ENCODE measurements at places on chromosomes 11 and 22.

- no peak for DNase-seq
Observed at GRCh38 chr11:117188620-117189081, 10.1 kb downstream of the SIDT2 start.

GRCh38 chr11:3667149-3668035, 3.8 kb downstream of the CHRNA10 start:
- DNase-seq = no peak

DNA sequence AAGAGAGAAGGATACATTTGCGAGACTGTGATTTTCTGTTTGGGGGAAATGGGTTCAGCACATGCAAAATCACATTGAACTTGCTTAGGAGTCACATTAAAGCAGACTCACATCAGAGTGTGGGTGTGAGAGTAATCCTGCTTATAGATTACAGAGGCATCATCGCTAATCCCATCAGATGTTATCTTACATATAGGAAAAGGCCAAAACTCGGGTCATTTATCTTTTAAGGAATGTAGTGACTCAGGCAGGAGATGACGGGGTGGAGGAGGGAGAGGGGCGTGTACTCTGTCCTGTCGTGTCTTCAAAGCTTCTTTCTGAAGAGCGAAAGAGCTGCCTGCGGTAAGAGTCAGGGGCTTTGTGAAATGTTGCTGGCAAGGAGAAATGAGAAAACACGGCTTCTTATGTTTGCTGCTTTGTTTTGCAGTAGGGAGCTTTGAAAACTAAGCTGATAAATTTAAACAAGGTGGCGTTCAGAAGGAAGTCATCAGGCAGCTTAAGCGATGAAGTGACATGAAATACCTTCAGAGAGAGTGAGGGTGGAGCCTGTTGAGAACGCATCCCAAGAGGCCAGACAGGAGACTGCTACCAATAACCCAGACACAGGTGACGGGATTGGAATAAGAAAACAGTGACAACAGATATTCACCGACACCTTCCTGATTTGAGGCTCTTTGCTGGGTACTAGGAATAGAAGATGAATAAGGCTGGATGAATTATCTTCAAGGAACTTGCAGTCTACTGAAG, 2.2 kb upstream of the C11orf16 start:
- DNase-seq = no peak

DNA sequence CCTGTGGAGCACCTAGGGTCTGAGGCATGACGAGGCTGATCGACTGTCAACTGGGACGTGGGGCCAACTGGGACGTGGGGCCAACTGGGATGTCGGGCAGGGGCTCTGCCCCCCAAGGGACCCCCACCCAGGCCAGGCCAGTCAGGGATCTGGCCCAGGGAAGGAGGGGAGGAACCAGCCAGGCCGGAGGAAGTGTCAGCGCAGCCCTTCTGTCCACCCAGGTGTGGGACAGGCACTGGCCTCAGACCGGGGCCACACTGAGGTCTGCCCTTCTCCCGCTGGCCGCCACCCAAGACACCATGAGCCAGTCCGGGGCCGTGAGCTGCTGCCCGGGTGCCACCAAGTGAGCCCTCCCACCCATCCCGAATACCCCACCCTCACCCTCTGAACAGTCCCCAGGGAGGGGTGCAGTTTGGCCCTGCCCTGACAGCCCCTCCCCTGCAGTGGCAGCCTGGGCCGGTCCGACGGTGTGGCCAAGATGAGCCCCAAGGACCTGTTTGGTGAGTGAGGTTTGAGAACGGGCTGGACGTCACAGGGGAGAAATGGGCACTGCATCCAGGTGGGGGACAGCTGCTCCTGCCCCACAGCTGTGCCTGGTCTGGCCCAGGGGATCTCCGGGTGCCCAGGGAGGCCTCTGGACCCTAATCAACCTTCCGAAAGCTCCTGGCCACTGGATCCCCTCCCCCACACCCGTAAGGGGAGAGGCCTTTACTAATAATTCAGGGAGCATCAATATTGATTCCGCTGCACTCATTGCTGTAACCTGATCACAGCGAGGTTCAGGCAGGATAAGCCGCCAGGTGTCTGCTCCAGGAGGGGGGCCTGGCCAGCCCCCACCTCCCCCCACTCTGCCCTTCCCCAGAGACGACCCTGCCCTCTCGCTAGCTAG, 3.3 kb downstream of the EPS8L2 start:
- no peak for DNase-seq

- no peak for DNase-seq
Observed at GRCh38 chr11:112785719-112786118, 175.5 kb upstream of the NCAM1 start.

- no peak for DNase-seq
Observed at GRCh38 chr11:19560156-19560555, 152.5 kb upstream of the NAV2 start.

GRCh38 chr11:34327804-34328631, 29.8 kb downstream of the ABTB2 start:
- DNase-seq = no peak

GRCh38 chr11:530960-531831, 4.2 kb downstream of the HRAS start:
- DNase-seq = no peak

- DNase-seq = no peak
Observed at GRCh38 chr11:47566149-47566698, 825 bp downstream of the PTPMT1 start.

GRCh38 chr11:128624269-128625175, 37.2 kb upstream of the ETS1 start:
- DNase-seq = peak; percentile 27

- peak; percentile 26 for DNase-seq
Observed at GRCh38 chr22:19576460-19577421, 52.5 kb upstream of the CLDN5 start.

DNA sequence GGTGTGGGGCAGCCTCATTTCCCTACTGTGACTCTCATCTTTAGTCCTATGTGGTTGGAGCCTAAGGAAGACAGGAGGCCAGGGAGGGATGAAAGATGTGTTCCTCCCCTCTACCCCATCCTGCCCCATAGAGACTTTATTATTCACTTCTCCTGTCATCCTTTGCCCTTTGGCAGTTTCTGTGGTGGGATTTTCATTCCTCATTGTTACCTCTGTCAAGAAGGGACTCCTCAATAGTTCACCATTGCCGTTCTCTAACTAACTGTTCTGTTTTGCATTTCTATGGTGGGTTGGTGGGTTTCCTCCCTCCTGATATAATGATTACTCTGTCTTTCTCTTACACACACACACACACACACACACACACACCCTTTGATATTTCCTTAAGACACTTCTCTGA, 202.3 kb downstream of the DSCAML1 start:
- no peak for DNase-seq

- no peak for DNase-seq
Observed at GRCh38 chr11:74057249-74058151, 48.6 kb upstream of the UCP3 start.

- no peak for DNase-seq
Observed at GRCh38 chr11:20483931-20484330, 96.4 kb downstream of the PRMT3 start.

DNA sequence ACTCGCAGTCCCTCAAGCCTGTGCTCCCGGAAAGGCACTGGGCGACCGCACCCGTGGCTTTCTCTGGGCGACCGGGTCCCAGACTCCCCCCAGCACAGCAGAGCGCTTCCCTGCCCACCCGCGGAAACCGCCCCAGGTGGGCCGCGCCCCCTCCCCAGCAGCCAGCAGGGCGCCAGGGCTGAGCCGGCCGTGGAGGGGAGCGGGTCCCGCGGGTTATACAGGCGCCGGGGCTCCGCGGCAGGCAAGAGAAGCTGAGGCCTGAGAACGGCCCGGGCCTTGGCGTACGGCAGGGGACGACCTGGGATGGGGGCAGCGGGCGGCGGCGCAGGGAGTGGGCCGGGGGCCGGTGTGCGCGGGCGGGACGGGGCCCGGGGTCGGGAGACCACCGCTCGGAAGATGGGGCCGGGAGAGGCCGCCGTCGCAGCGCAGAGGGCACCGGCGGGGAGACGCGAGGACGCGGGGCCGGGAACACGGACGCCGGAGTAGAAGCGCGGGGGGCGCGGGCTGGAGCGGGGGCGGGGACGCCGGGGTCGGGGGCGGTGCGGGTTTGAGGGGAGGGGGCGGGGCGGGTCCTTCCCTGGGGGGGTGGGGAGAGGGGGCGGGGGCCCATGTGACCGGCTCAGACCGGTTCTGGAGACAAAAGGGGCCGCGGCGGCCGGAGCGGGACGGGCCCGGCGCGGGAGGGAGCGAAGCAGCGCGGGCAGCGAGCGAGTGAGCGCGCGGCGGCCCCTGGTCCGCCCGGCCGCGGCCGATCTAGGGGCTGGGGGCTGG, at the start of gene MDK:
TSS of gene MDK (plus strand) at position 622 of the 771 bp plus-strand sequence. CDS start 389 bp downstream, outside the sequence.
- DNase-seq = no peak

DNA sequence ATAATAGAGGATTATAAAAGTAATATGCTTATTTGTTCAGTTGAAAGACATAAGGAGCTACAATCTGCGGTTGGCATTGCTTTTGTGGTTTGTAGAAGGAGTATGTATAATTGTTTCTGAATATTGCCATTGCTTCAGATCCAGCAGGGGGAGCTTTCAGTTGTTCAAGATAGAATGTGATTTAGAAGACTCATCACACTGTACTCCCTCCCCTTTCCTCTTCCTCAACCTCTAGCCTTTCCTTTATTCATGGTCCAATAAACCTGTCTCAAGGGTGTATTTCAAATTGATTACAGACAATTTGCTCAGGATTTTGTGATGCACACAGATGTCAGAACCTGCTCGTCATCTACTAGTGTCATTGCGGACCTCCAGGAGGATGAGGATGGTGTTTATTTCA, 9.8 kb downstream of the PRMT3 start:
- no peak for DNase-seq

DNA sequence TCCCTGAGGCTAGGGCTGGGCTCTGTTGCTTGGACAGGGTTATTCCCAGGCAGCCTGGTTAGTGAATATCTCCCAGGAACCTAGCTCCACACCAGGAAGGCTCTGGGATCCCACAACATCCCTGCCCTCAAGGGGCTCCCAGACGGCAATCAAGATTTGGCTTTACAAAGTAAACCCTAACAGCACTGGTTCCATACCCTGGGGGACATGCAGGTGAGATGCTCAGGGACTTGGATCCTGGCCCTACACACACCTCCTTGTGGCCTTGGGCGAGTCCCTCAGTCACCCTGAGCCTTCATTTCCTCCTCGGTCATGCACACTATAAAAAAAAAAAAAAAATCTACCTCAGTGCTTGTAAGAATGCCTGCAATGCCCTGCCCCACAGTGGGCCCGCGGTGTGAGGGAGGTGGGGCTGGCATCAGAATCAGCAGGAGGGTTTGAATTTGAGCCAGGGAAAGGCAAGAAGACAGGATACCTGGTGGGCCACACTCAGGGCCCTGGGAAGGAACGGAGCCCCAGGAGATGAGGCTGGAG, 86.3 kb downstream of the MORC2 start:
- DNase-seq = no peak

GRCh38 chr11:12771875-12772274, 97.7 kb downstream of the TEAD1 start:
- no peak for DNase-seq

- DNase-seq = peak; percentile 21
Observed at GRCh38 chr11:66100272-66101065, 30.4 kb downstream of the PACS1 start.

DNA sequence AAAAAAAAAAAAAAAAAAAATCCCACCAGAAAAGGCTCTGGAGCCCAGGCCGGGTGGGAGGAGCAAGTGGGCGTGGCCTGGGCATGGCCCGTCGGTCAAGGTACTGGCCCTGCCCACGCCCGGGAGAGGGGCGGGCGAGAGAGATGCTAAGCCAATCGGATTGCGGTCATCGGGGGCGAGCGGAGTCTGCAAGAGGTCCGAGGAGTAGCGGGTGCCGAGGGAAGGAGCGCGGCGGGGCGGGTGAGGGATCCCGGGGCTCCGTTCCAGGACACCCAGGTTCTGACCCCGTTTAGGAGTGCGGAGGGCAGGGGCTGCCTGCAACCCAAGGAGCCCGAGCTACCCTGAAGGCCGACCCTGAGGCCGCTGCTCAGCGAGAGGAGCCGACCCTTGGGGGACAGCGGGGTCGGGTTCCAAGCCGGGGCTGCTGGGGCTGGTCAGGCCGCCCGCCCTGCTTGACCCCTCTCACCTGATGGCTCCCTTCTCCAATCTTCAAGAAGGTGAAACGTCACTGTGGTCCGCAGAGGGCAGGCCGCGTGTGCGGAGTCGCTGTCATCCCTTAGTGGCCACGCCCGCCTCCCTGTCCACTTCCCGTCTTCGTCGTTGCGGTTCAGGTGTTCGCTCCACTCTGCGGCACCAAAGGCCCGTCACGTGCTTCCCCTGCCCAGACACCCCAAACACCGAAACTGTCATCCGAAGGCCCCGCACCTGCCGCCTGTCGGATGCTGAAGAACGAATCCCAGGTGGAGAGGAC, 11.1 kb upstream of the TAB1 start:
- DNase-seq = peak; percentile 33

DNA sequence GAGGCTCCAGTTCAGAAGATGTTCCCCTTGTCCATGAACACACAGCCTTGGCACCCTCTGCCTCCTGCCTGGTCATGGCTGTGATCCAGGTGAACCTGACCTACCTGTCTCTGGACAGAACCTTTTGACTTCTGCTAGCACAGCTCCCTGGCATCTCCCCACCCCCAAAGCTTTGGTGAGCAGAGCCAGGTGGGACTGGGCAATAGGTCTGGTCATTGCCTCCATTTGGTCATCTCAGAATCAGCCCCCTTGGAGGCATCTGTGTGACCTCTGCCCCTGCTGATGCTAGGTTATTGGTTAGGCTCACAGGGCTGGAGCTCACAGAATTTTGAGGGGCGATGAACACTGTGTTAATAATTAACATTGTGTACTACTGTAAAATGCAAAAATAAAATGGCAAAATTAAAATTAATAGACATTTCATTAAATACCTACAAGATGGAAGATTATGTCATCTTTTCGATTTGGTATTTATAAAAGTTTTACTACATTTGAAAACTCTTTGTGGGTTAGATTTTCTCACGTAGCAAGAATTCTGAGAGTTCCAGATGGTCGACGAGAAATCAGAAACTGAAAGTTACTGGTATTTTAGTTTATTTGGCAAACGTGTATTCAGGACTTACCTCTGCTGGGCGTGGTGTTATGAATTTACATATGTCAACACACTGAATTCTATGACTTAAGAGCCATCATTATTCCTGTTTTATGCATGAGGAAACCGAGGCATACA, 8.3 kb upstream of the KIAA0930 start:
- no peak for DNase-seq

GRCh38 chr11:66652651-66653050, 14.1 kb downstream of the RBM4 start:
- no peak for DNase-seq

GRCh38 chr11:119993722-119994121, 144.2 kb downstream of the TRIM29 start:
- DNase-seq = no peak

DNA sequence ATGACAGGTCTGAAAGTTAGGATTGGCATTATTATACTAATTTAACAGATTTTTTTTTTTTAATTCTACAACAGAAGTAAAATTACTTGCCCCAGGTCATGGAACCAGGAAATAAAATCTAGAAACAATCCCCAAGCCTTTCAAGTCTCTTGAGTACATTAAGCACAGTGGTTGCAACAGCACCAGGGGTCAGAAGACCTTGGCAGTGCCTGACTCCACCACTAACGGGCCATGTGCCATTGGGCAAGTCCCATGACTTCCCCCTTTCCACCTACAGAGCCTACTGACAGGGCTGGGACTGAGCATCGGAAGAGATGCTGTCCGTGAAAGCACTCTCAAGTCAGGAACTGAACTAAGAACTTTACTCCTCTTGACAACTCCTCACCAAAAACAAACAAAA, 98.6 kb upstream of the AKIP1 start:
- no peak for DNase-seq

GRCh38 chr11:67666303-67666645, 8.1 kb downstream of the ALDH3B2 start:
- DNase-seq = no peak

All from stimulated activated CD8-positive, alpha-beta memory T cell treated with anti-CD3 and anti-CD28 coated beads, Interleukin-7, amount 100 ng/mL, for 24 hours (primary cell).